ENCODE measurements at places on chromosomes 6 and 20.

DNA sequence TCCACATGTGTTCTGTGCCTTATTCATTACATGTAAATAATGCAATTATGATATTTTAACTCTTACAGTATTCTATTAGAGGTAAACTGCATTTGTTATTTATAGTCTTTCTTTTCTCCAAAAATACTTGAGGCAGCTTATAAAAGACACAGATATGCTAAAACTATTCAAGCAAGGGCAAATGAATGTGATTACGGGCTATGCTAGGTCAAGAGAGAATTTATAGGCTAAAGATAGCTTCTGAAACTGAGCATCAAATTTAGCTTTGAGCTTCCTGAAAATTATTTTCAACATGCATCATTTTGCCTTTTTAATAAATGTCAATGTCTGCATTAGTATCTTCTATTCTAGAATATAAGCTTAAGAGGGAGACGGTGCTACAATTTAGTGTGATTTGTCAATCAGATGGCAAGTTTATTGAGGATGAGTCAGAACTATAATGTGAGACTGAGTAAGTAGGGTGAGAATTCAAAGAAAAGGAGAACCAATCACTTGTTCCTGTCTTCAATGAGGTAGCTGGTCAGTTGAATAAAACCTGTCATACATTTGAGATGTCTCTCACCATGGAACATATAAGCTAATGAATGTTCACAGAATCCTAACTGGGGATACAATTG lies 669.4 kb upstream of the CITED2 start:
- no peak for DNase-seq

DNA sequence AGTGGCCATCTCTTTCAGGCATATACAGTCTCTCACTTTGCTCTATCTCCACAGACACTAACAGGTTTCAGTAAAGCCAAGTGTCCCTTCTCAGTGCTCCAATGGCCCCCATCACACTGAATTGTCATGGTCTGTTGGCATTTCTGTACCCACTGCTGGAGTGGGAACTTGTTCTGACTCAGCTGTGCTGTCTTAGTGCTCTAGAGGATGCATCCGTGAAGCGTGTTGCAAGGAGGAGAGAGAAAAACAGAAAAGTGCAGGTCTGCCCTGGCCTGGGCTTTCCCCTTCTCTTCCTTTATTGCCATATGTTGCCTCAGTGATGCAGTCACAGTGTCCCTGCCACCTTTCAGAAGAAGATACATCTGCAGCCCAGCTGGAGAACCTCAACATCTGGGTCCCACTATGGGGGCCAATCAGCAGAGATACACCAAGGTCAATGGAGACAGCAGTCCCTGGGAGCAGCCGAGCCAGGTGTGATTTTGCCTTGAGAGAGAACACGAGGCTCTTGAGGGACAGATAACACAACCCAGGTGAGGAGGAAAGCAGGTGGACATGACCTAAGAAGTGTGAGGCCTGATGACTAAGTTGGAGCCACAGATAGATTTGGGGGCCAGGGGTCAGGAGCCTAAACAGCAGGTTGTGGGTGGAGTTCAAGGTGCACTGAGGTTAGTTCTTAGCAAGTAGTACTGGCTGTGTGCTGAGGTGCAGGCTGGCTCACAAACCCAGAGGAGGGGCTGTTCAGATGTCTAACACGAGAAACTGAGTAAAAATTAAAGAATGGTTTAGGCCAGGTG lies 5.6 kb upstream of the PLCG1 start:
- DNase-seq: no peak

- no peak for DNase-seq
Observed at GRCh38 chr6:156729248-156729647, 47.9 kb upstream of the ARID1B start.

DNA sequence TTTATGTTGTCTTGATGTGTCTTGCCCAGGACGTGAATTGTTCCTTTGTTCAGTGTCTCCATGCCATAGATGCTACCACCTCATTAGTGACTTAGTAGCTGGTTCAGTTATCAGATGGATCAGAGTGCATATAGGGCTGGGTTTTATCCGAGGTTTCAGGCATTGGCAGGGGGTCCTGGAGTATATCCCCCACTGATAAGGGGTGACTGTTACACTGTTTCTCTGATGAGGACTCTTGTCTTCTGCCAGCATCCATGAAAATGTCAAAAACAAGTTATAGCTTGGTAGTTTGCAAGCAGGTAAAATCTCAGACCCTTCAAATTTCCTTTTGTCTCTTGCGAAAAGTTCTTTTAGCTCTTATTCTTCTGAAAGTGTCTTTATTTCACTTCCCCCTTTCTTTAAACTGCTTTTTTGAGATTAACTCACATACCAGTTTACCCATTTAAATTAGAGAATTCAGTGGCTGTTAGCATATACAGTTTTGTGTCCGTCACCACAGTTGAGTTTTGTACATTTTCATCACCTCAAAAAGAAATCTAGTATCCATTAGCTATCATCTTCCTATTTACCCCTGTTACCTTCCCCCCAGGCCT lies 109.2 kb downstream of the CDYL start:
- no peak for DNase-seq

DNA sequence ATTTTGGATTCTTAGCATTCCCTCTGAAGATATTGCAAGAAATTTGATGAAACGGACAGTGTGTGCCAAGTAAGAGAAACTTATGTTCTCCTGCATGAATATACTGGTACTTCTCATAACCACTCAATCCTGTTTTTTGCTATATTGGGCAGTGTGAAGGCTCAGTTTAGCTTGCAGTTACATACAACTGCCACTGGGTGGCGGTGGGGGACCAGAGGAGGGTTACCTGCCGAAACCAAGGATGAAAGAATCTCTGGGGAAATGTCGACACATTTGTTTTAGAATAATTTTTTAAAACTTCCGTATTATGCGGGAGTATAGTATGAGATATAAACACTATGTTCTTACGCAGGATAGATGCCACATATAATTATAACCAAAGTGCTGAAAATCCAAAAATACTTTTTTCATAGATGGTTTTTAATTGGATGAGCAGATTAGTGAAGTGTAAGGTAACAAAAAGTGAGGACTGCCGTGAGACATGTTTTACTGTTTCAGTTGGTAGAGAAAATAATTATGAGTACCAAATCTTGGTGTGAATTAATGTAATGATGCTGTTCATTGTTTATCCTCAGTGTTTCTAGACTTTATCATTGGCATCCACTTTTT lies 9.7 kb downstream of the TRMT11 start:
- DNase-seq: peak; percentile 32

DNA sequence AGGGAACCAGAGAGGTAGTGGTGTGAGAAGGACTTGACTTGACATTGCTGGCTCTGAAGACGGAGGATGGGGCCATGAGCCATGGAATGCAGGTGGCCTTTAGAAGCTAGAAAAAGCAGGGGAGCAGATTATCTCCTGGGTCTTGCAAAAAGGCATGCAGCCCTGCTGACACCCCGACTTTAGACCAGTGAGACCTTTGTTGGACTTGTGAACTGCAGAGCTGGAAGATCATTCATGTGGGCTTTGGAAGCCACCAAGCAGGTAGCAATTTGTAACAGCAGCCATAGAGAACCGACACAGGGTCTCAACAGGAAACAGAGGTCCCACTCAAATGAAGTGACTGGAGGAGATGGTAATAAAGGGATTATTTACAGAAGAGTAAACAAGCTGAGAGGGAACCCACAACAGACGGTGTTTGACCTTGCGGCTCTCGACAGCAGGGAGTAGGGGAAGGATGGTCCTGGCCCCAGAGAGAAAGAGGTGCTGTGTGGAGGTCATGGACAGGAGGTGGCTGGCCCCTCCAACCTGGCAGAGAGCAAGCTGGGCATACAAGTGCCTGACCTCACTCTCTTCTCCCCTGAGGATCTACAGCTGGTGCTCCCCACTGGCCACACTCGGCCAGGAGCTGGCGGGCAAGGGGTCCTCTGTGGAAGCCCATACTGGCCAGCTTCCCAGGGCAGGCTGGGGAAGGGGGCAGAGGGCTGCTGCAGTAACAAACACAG lies 43.9 kb downstream of the SLC22A23 start:
- no peak for DNase-seq

- no peak for DNase-seq
Observed at GRCh38 chr6:121901432-121901831, 466.0 kb downstream of the GJA1 start.

- DNase-seq: peak; percentile 49
Observed at GRCh38 chr20:3932681-3933080, 43.5 kb downstream of the PANK2 start.

- DNase-seq: no peak
Observed at GRCh38 chr20:63072991-63073737, 66.4 kb upstream of the BHLHE23 start.

DNA sequence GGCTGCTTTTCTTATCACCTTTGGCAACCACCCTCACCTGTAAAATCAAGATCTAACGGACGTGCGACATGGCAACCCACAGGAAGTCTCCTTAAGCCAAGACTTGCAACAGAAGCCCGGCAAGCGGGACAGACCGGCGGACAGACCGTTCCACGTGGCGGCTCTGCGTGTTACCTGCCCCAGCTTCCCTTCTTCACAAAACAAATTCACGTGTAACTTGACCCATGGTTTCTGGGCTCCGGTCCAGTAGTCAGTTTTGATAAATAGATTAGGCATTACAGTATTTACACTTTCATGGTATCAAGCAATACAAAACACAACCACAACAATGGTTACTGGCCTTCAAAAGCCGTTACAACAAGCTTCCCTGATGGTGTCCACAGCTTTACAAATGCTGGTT lies 133.8 kb downstream of the PRND start:
- DNase-seq: no peak

- DNase-seq: peak; percentile 70
Observed at GRCh38 chr6:11772109-11772825, 6.3 kb downstream of the ADTRP start.

DNA sequence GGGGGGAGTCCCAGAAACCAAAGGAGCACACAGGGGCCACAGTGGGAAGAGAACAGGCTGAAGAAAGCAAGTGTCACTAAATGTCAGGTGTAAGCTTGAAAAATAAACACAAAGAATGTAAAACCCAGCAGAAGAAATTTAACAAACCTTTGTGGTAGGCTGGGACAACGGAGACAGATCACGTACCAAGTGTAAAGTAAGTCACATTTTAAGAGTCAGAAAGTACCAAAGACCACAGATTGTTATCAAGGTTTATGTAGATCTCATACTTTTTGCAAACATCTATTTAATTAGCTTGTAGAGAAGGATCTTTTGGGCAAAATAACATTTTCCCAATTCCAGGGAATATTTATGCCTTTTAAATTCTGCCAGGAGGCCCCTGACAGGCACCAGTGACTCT lies 1.6 kb downstream of the CLIC5 start:
- DNase-seq: no peak

- DNase-seq: peak; percentile 64
Observed at GRCh38 chr6:159168536-159169192, 536 bp upstream of the FNDC1 start.

- no peak for DNase-seq
Observed at GRCh38 chr6:168938546-168938945, 315.1 kb downstream of the THBS2 start.

- no peak for DNase-seq
Observed at GRCh38 chr6:140772576-140772975, 1360.1 kb upstream of the GJE1 start.

DNA sequence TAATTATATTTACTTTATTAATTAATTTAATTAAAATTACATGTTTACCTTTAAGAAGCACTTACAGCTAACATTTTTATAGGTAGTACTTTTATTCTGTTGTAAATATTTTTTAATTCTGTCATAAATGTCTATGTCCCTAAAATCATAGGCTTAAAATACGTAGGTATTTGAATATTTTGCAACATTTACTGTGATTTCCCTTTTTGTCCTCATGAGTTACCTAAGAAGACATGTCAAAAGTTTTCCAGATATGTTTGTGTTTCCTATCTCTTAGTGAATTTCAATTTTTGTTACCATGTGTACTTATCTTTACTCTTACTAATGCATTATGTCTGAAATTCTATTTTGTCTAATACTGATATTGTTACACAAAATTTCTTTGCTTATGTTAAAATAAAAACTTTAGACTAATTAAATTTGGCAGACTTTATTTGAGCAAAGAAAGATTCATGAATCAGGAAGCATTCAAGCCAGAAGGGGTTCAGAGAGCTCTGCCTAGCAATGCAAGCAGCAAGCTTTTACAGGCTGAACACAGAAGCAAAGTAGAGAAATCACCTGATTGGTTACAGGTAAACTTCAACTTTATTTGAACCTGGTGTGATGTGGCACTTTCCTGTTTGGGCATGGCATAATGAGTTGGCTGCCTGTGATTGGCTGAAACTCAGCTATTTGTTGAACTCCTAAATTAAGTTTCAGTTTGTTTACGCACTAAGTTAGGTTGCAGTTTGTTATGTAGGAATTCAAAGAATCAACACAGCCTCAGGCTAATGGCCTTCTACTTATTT lies 123.2 kb upstream of the TMEM170B start:
- DNase-seq: no peak

DNA sequence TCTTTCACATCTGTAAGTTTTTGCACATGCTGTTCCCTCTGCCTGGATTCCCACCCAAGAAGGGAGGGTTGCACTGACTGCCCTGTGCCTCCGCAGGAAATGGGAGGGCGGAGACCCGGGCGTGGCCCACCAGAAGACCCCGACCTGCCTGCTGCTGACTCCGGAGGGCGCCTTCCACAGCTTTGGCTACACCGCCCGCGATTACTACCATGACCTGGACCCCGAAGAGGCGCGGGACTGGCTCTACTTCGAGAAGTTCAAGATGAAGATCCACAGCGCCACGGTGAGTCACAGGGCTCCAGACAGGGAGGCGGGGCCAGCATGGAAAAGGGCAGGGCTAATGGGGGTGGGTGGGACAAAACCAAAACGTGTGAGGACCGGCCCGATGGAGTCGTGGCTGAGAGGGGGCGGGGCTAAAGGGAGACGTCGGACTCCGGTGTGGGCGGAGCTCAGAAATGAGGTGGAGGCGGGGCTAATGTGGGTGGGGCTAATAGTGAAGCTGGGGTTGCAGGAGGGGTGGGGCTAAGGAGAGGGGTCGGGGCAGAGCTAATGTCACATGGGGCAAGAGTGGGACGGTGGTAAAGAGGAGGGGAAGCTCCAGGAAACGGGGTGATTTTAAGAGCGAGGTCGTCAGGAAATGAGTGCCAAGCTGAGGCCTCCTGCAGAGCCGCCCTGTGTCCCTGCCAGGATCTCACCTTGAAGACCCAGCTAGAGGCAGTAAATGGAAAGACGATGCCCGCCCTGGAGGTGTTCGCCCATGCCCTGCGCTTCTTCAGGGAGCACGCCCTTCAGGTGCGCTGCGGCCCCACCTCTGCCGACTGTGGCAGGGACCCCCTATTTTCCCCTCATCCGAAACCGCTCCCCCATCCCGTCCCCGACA lies 12.6 kb downstream of the HSPA12B start:
- DNase-seq: no peak

GRCh38 chr20:18440403-18440802 lies 26.4 kb downstream of the DZANK1 start:
- DNase-seq: no peak

GRCh38 chr20:17044891-17045290 lies 181.9 kb upstream of the PCSK2 start:
- no peak for DNase-seq

- peak; percentile 27 for DNase-seq
Observed at GRCh38 chr6:33424855-33425667, 5.2 kb downstream of the SYNGAP1 start.

- DNase-seq: peak; percentile 19
Observed at GRCh38 chr6:159074120-159074684, 29.4 kb upstream of the TAGAP start.

GRCh38 chr6:132167929-132168892 lies 217.0 kb upstream of the CCN2 start:
- DNase-seq: no peak
